ENCODE measurements at places on chromosomes 1 and 21. TPM values are rescaled to one million over a fixed set of nuclear protein-coding genes. Genes with fewer than 3 reads are reported as not detected.

The ZSWIM5 gene
- 1.7 TPM for total RNA-seq

The OLFML3 gene
- 0.32 TPM for total RNA-seq

The TMEM81 gene
- 6.8 TPM for total RNA-seq

The S100B gene
- total RNA-seq, result not detected

The PTPN22 gene
- 34.4 TPM for total RNA-seq

The CD1D gene
- total RNA-seq, result 5.3 TPM

The RHBG gene
- total RNA-seq, result not detected

The ARID4B gene
- 110 TPM for total RNA-seq

The FCMR gene
- total RNA-seq, result 753 TPM

The PLA2G2A gene
- not detected for total RNA-seq

The C1orf94 gene
- total RNA-seq, result not detected

The TOR1AIP1 gene
- 50.0 TPM for total RNA-seq

The CFHR1 gene
- total RNA-seq, result not detected

The GRIK1 gene
- total RNA-seq, result not detected

The ERICH3 gene
- 0.46 TPM for total RNA-seq

The SLAMF8 gene
- 0.54 TPM for total RNA-seq

The FCRL3 gene
- 115 TPM for total RNA-seq

The AKR7A3 gene
- total RNA-seq, result 1.6 TPM

The FCGR2B gene
- 144 TPM for total RNA-seq

The SKI gene
- 74.9 TPM for total RNA-seq

The CRYAA gene
- total RNA-seq, result not detected

The C1orf185 gene
- not detected for total RNA-seq

The TSACC gene
- total RNA-seq, result not detected

The KRTAP7-1 gene
- not detected for total RNA-seq

The OR2M3 gene
- total RNA-seq, result not detected

The CTTNBP2NL gene
- 28.9 TPM for total RNA-seq

The HSD3B2 gene
- total RNA-seq, result not detected

The SPATA17 gene
- not detected for total RNA-seq

The SPATA46 gene
- total RNA-seq, result not detected
